ENCODE measurements at places on chromosomes 5 and 9. TPM values are rescaled to one million over a fixed set of nuclear protein-coding genes. Genes with fewer than 3 reads are reported as not detected.

Gene CARD9
- total RNA-seq = 11.5 TPM

Gene SOHLH1
- not detected for total RNA-seq

Gene DAB2
- 77.2 TPM for total RNA-seq

Gene NKD2
- 14.2 TPM for total RNA-seq

Gene ELP1
- 24.2 TPM for total RNA-seq

Gene FBP1
- 231 TPM for total RNA-seq

GRCh38 chr9:123406016-123406415, 50.0 kb downstream of the CRB2 start:
- no peak for DNase-seq

DNA sequence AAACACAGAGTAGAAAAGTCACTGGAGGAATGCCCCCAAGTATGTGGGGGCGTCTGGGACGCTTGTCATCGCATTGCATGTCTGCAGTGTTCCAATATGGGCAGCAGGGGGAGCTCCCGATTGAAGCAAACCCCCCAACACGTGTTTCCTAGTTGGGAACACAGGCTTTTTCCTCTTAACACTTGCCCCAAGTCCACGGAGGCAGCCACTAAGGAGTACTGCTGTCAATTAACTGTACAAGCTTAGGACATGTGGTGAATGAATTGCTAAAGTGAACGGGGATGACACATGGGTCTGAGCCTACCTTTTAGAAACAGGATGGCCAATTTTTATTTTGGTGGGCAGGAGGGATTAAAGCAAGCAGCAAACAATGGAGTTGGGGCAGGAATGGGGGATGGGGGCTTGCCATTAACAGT, 2.2 kb downstream of the GABRB2 start:
- DNase-seq = no peak

DNA sequence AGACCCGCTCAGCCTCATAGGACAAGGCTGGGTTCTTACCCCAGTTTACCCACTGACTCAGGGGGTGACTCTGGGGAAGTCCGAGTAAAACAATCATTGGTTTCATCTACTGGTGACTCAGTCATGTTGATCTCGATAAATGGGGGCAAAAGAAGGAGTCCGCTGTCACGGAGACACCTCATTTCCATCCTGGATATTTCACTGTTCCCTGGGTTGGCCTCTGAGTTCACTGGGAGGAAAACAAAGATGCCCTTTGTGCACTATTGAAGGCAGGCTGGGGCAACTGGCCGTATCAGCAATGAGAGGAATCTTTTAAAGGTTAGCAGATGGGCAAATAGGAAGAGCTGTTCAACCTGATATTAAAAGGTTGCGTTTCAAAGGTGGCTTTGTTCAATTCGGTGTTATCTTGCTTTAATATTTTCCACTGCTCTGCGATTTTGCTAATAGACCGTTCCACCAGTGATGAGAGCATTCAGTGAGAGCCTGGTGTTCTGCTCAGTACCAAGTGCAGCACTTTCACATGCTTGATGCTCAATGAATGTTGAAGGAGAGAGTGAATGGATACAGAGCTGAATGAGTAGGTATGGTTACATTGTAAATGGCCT, 110.2 kb upstream of the EGFLAM start:
- no peak for DNase-seq

- no peak for DNase-seq
Measured at GRCh38 chr9:17928228-17928627, 349.4 kb downstream of the SH3GL2 start.

DNA sequence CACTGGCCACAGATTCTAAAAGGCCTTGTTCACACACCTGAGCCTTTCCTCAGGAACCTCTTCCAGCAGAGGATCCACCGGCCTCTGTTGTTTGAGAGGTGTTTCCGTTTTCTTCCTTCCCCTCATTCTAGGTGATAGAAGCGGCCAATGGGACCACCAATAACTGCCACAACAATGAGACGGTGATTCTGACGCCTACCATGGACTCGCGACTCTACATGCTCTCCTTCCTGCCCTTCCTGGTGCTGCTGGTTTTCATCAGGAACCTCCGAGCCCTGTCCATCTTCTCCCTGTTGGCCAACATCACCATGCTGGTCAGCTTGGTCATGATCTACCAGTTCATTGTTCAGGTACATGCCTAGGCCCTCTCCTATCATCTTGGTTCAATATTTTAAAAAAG, 20.2 kb downstream of the SLC36A1 start:
- no peak for DNase-seq

DNA sequence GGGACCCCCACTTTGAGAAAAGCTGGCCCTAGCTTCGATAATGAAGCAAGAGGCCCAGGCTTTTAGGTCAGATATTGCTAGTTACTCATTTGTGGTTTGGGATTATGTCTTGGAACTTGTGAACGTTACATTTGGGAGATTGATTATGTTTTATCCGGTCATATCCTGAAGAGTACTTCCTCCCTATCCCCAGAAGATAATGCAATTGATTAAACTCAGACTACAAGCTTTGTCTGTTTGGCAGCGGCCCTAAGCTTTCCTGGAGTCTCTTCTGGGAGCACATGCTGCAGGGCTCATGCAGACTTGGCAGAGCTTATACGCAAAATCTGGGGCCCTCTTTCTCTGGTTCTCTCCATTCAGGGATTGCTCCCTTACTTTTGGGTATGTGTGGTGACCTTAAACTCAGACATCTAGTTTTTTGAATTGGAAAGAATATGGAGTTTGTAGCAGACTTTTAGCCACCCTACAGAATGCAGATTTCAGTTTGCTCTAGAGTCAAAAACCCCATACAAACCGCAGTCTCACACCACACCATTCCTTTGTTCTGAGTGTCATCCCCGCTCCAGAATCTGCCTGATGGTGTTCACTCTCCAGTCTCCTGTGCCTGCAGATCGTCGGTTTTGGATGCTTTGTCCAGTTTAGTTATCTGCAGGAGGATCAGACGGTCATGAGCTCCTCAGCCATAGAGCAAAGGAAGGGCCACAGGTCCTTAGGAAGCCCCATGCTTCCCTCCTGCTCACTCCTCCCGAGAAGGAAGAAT, 449.5 kb upstream of the TRPC7 start:
- DNase-seq = no peak

Measured in ureter (tissue), 1 donor.